A172 (cell line): ENCODE measurements at places on chromosomes 6 and 20. TPM values are rescaled to one million over a fixed set of nuclear protein-coding genes. Genes with fewer than 3 reads are reported as not detected.

- DNase-seq: no peak
Observed at GRCh38 chr20:64146936-64147477, 17.2 kb upstream of the MYT1 start.

- DNase-seq: no peak
Observed at GRCh38 chr6:143561105-143561704, 49.7 kb upstream of the FUCA2 start.

Gene TSBP1
- total RNA-seq: not detected in 2 replicates

DNA sequence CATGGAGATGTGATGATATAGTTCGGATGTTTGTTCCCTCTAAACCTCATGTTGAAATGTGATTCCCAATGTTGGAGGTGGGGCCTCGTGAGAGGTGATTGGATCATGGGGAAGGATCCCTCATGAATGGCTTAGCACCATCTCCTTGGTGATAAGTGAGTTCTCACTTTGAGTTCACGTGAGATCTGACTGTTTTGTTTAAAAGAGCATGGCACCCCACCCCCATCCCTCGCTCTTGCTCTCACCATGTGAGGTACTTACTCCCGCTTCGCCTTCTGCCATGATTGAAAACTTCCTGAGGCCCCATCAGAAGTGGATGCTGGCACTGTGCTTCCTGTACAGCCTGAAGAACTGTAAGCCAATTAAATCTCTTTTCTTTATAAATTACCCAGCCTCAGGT is 10.9 kb downstream of the SLC32A1 start:
- no peak for DNase-seq

DNA sequence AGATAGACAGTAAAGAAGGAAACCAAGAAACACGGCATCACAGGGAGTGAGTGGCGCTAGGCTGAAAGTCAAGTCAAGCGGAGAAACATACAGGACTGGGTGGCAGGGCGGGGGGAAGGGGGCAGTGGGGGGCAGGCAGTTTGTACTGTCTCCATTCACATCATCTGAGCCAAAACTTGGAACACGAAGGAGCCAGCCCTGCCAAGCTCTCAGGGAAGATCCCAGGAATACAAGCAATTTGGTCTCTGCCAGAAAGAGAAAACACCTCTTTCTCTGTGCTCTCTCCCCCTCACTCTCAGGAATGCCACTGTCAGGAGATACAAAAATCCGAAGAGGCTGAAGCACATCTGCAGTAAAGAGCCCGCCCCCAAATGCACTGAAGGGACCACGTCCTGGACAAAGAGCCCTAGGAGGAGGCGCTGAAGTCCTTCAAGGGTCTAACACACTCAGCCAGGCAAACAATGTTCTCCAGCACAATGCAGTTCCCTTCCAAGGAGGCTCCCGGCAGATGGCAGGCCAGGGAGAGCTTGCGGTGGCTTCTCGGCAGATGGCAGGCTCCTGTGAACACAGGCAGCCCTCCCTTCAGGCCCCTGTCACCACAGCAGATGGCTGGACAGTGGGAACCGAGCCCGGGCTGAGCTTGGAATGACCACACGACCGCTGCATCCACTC is 90.0 kb downstream of the ATP9A start:
- DNase-seq: no peak

GRCh38 chr6:23562554-23562953 is 563.5 kb upstream of the NRSN1 start:
- no peak for DNase-seq

GRCh38 chr6:14516956-14517355 is 399.4 kb downstream of the CD83 start:
- no peak for DNase-seq

- DNase-seq: no peak
Observed at GRCh38 chr6:20830576-20830975, 296.3 kb downstream of the CDKAL1 start.
